T follicular helper cell (primary cell): ENCODE measurements at places on chromosomes 3 and 15.

- no peak for DNase-seq
These were observed 42.6 kb downstream of the HCN4 start for GRCh38 chr15:73326157-73326556.

- DNase-seq, result no peak
These were observed 97.7 kb downstream of the PLCH1 start for GRCh38 chr3:155647206-155647605.

GRCh38 chr3:122502941-122503340, 11.8 kb downstream of the KPNA1 start:
- no peak for DNase-seq

- no peak for DNase-seq
These were observed 1289.6 kb downstream of the NSUN3 start for GRCh38 chr3:95352471-95352870.

DNA sequence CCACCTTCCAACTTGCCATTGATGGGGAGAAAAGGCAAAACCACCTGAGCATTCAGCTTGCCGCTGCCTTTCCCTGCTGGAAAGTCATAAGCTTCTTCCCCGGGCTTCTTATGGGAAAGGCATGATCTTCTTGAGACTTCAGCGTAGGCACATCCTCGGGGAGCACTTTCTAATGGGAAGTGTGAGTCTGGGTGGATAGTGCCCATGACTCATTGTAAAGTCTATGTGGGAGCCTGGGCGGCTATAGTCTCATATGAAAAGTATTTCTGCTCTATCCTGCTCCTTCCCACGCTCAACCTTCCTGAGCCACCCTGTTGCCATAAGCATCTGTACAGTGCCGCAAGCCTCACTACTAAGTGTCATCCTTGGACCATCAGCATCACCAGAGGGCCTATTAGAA, 309.9 kb upstream of the THBS1 start:
- no peak for DNase-seq

GRCh38 chr15:56794553-56795329, 61.4 kb upstream of the ZNF280D start:
- no peak for DNase-seq

GRCh38 chr3:14113965-14114635, 10.6 kb downstream of the CHCHD4 start:
- DNase-seq, result no peak

DNA sequence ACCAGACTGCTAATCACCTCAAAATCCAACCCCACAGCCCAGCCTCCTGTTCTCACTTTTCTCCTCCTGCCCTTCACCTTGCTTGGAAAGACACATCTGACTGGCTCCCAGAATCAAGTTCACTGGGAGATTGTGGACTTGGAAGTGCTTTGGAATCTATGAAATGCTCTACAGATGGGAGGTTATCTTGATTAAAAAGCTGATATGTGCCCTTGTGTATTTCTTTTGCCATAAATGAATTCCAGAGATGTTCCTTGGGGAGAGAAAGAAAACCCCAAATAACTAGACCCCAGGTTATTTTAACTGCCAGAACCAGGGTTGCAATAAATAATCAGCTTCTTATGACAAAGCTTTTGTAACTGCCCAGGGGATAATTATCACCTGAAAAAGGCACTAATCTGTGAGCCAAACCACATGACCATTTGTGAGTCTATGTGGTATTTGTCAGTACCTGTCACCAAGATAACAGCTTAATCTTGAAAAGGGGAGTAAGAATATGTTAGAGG, 21.7 kb upstream of the ARHGEF3 start:
- DNase-seq, result no peak

DNA sequence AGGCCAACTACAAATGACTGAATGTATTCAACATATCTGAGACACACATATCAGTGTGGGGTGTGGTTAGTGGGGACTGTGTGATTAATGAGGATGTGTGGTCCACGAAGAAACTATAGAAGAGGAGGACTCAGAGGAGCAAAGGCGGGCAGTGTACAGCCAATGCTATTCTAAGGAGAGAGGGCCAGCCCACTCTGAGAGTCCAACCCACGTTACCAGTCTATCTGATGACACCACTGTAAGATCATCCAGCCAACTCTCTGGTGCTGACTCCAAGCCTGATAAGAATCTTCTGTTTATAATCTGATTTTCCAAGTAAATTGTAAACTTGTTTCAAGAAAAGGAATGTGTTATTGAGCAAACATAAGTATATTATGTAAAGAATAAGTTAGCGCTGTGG, 47.2 kb downstream of the MCF2L2 start:
- DNase-seq, result no peak

DNA sequence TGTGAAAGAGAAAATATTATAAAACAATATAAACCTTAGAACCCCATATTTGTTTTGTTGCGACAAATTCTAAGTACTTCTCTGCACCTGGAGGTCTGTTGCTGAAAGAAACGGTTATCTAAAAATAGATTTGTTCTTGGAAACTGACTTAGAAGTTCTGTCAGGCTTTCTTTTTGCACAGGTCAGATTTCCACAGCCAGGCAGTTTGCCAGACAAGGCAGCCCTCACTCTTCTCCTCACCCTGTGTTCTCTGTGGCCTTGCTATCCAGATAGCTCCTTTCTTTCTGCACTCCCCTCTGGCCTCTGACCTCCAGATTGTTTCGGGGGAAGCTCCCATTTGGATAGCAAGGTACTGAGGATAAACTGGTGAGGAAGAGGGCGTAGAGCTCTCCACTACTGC, 413.3 kb upstream of the ONECUT1 start:
- DNase-seq, result no peak

GRCh38 chr3:72274493-72275330, 489.8 kb upstream of the PROK2 start:
- no peak for DNase-seq

DNA sequence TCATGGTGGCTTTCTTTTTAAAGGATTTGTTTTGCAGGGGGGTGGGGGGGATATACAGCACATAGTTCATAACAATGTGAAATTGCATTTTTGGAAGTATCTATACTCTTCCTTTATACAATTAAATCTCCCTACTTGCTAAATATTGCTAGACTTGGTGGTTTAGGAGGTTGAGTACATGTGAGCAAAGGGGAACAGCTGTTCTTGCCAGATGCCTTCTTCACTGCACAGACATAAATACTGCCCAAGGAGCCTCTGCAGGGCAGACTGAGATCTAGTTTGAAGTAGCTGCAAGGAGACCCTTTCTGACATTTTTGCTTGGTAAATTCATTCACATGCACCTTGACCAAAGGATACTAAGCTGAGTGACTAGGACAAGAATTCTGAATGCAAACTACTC, 228.6 kb upstream of the IL12A start:
- no peak for DNase-seq

DNA sequence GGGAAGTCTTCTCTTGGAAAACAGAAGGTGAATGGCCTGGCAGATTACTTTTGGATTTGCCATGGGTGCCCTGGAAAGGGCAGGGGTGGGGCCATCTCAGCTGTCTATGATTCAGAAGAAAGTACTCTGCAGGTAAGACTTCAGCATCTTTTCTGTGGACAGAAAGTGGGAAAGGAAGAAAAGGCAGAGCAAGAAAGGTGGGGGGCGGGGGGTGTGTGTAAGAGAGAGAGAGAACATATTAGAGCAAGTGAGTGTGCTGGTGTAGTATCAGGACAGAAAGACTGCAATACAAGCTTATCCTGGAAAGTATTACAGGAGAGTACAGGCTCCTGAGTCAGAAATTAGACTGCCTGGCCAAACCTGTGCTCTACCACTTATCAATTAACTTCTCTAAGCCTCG, 5.5 kb downstream of the TAGLN3 start:
- no peak for DNase-seq
